ENCODE measurements at places on chromosomes 7 and 10.

GRCh38 chr10:124996127-124996853, 54.4 kb downstream of the ZRANB1 start:
- no peak for DNase-seq

GRCh38 chr7:33601884-33602283, 303.5 kb upstream of the BMPER start:
- no peak for DNase-seq

GRCh38 chr10:33370434-33370930, 36.0 kb upstream of the NRP1 start:
- no peak for DNase-seq

- no peak for DNase-seq
Measured at GRCh38 chr7:31022726-31023125, 29.4 kb upstream of the ADCYAP1R1 start.

All from cortex of kidney (tissue), 1 donor.